CD4-positive, alpha-beta T cell treated with Interleukin-2 at 100 ng/mL for 4 hours (primary cell): ENCODE measurements at places on chromosomes 12 and 14.

DNA sequence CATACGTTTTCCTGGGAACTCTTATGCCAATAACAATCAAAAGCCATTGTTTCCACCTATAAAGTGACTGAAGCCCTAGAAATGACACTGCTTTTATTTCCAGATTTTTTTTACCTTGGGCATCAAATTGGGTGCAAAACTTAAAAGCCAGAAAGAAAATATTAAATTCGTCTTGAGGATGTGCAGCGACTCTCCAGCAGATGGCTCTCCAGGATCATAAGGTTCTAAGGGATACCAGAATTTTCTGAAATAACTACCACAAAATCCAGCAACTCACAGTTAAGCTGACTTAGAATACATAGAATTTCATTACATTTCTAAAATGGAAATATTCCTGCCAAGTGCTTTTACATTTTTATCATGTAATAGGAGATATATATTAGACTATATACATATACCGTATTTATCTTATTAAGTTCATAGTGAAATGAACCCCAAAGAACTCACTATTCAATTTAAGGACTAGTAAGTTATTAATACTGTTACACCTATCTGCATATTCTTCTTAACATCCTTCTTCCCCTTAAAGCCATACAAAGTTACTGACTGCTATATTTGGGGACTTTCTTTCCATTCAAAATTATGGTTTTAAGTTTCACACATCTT is 44.0 kb downstream of the ARMH4 start:
- DNase-seq = peak; percentile 42

DNA sequence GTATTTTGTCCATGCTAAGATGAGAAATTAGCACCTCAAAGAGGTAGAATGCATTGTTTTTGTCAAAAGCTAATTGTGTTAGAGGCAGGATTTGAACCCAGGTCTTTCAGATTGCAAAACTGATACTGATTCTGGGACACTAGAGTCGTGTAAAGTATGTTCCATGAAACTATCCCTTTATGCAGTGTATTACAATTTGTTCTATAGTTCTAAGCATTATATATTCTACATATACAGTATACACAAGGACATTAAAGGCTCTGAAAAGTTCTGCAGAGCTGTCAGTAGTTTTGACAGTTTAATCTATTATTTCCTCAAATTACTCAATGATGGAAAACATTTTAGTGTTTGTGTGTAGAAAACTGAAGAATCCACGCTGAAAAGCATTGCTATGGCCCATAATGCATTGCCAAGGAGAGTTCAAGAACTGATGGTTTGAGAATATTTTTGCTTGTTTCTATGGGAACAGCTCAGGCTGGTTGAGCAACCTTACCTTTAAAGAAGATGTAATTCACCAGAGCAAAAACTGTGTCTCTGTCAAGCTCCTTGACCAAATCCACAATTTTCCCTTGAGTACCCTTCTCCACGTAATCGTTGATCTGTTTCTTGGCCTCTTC is 6.2 kb downstream of the SERPINA1 start:
- DNase-seq = no peak

- DNase-seq = no peak
These were observed 57.2 kb upstream of the SCN8A start for GRCh38 chr12:51533799-51534198.

- no peak for DNase-seq
These were observed 48.5 kb downstream of the SVOP start for GRCh38 chr12:108972358-108972757.

DNA sequence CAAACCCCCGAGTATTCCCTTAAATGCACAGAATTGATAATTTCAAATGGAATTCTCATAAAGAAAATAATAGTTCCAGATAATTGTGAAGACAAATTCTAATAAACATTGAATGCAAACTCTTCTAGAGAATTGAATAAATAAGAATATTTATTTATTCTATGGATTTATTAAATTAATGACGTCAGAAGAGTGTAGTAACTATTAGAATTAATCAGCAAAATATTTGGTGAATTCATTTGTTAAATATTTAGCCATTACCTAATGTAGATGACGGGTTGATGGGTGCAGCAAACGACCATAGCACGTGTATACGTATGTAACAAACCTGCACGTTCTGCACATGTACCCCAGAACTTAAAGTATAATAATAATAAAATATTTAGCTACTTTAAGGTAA is 33.4 kb upstream of the TBPL2 start:
- no peak for DNase-seq

GRCh38 chr12:82650627-82651337 is 35.9 kb upstream of the TMTC2 start:
- DNase-seq = peak; percentile 35

GRCh38 chr14:61140872-61141271 is 140.3 kb downstream of the TMEM30B start:
- no peak for DNase-seq

- no peak for DNase-seq
These were observed 342.3 kb downstream of the PDZRN4 start for GRCh38 chr12:41530441-41530840.

DNA sequence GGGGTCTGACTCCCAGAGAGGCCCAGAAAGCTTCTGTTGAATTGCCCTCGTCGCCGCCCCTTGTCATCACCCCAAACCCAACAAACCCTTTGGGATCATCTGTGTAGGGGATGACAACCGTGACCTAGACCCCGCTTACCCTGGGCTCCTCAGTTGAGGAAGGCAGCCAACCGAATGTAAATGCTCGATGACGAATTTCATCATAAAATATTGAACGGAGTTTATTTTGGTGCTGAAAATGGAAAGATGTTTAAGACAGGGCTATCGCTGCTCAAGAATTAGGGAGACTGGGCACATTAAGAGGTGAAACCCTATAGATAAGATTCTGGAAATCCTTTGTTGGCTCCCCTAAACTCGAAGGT is 512 bp downstream of the ACTR10 start:
- no peak for DNase-seq

DNA sequence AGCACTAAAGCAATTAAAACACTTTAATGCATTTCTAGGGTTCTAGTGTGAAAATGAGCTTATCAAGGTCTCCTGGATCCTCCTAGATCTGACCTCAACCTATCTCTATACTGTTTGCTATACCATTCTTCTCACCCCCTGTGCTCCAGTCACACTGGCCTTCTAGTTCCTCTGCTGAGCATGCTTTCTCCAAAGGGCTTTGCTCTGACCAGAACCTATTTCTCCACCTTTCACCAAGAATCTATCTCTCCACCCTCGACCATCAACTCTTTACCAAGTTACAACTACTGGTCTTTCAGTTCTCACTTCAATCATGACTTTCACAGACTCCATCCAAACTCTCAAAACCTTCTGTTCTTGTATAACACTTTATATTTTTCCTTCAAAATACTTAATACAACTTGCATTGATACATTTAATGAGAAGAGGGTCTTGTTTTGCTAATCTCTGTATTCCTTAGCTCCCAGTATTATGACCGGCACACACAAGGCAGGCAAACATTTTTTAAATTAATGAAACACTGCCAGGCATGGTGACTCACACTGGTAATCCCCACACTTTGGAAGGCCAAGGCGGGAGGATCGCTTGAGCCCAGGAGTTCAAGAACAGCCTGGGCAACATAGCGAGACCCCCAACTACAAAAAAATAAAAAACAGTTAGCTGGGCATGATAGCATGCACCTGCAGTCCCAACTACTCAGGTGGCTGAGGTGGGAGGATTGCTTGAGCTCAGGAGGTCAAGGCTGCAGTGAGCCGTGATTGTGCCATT is 22.8 kb downstream of the PPP1R12A start:
- DNase-seq = no peak

DNA sequence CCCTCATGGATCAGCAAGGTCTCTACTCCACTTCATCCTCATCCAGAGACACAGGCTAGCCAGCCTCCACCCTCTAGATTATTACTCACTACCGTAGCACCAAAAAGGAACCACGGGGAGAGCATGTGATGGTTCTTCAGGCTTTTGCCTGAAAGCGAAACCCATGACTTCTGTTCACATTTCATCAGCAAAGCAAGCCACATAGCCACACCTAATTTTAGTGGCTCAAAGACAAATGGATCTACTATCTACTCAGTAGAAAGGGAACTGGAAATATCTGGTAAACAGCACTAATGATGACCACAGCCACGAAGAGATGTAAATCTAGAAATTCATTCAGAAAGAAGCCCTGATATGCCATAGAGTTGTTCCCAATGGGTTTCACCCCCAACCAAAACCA is 51.4 kb downstream of the VCPKMT start:
- peak; percentile 87 for DNase-seq

DNA sequence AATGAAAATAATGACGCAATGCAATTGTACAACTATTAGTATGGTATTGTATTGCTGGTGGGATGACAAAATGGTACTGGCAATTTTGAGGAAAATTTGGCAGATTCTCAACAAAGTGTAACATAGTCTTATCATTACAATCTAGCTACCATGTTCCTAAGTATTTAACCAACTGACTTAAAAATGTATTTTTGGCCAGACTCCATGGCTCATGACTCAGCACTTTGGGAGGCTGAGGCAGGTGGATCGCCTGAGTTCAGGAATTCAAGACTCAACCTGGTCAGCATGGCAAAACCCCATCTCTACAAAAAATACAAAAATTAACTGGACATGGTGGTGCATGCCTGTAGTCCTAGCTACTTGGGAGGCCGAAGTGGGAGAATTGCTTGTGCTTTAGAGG is 1409.5 kb downstream of the AACS start:
- no peak for DNase-seq

- DNase-seq = no peak
These were observed 21.1 kb upstream of the ATF1 start for GRCh38 chr12:50742776-50743175.
